ENCODE measurements at places on chromosomes 16 and 17.

- no peak for DNase-seq
These were observed 7.7 kb downstream of the FBXO47 start for GRCh38 chr17:38959508-38959907.

DNA sequence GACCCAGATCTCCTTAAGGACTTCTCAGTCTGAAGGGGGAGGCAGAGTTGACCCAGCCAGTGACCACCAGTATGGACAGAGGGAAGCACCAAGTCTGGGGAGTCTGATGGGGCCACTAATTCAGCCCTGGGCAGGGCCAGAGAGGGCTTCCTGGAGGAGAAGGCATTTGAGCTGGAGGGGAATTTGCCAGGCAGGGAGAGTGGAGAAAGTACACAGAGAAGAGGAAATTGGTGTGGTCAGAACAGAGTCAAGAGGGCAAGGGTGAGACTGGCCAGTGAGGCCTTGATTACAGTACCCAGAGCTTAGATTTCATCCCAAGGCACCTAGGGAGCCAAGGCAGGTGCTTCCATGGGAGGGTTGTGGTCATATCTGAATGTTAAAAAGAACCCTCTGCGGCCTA is 36.3 kb downstream of the MYO15A start:
- no peak for DNase-seq

DNA sequence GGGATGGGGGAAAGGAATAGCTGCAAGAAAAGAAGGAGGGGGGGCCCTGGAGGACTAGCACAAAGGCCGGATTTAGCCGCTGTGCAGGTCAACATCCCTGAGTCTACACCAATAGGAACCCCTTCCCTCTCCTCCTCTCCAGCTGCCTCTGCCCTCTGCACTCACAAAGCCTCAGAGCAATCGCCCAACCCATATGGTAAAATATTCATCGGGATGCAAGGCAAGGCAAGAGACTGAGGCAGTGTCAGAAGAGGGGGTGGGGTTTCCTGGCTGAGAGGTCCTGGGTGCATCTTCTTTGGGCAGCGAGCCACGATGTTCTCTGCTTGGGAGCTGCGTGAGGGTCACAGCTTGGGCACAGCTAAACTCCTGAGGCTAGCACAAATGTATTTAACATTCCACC is 115.5 kb upstream of the NLRP1 start:
- DNase-seq, result no peak

- DNase-seq, result no peak
These were observed 6.4 kb downstream of the DPEP1 start for GRCh38 chr16:89619840-89620239.

DNA sequence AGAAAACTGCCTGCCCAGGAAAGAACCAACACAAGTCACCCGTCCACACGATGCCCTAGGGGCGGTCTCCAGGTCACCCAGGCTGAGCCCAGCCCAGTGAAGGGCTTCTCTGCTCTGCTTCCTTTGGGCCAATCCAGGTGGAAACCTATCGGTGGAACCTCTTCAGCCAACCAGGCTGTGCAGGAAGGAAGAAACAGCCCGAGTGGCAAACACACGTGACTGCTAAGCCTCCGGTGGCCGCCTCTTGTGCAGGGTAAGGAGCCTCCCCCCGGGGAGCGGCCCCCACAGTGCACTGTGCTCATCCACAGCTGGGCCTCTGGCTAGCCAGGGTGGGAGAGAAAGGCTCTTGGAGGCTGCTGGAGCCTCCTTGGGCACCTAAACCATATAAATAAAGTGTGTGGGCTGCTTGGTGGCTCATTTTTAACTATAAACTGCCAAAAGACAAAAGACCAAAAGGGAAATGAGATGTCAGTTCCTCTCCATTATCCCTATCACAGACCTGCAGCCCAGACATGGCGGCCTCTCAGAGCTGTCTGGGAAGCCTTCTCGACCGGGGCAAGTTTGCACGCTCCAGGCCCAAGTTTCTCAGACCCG is 2.4 kb downstream of the RTN4RL1 start:
- DNase-seq, result peak; percentile 31

GRCh38 chr16:78437352-78437968 is 338.0 kb downstream of the WWOX start:
- peak; percentile 29 for DNase-seq

DNA sequence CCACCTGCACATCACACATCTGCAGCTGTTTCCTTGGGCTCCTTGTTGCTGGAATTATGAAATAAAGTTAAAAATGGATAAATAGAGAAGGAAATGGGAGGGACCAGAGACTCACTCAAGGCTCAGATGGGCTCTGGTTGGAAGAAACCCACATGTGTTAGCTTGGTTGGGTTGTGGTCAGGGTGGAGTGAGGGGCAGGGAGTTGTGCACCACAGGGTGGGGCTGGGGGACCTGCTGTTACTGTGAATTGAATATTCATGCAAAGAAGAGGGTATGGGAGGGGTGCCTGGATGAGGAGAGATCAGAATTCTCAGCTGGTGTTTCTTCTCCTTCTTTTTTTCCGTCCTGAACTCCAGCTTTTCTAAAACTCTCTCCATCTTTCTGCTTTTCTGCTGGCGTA is 320.7 kb downstream of the MAP2K4 start:
- DNase-seq, result no peak

GRCh38 chr16:2428051-2428783 is 1.0 kb upstream of the CCNF start:
- peak; percentile 66 for DNase-seq

DNA sequence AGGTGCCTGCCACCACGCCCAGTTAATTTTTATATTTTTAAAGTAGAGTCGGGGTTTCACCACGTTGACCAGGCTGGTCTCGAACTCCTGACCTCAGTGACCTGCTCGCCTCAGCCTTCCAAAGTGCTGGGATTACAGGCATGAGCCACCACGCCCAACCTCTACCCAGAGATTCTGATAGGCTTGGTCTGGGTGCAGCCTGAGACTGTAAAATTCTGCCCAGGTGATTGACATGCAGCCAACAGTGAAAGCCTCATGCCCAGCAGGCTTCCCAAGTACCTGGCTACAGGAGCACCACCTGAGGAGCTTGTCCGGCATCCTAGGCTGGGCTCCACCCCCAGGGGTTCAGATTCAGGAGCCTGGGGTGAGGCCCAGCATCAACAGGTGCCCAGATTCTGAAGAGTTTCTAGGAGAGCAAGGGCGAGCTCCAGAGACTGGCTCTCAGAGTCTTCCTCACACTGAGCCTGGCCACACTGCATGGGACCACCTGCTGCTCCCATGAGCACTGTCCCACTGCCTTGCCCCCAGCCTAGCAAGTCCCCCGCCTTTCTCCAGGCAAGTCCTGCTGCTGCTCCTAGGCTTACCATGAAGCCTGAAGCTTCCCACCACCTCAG is 16.6 kb downstream of the ZNF385C start:
- no peak for DNase-seq

DNA sequence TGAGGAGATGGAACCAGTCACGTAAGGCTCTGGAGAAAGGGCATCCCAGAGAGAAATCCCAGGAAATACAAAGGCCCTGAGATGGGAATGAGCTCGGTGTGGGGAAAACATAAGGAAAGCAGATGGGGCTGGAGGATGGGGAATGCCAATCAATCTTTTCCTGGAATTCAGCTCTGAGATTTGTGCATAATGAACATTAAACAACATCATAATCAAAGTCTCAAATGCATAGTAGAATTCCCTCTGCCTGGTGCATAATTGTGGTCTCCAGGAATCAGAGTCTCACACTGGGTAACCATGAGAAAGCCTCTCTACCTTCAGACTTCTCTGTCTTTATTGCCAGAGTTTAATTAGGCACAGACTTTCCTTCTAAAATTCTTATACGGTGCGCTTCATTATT is 30.8 kb downstream of the OTOA start:
- no peak for DNase-seq

- DNase-seq, result no peak
These were observed 118.8 kb downstream of the NLK start for GRCh38 chr17:28161311-28161710.

DNA sequence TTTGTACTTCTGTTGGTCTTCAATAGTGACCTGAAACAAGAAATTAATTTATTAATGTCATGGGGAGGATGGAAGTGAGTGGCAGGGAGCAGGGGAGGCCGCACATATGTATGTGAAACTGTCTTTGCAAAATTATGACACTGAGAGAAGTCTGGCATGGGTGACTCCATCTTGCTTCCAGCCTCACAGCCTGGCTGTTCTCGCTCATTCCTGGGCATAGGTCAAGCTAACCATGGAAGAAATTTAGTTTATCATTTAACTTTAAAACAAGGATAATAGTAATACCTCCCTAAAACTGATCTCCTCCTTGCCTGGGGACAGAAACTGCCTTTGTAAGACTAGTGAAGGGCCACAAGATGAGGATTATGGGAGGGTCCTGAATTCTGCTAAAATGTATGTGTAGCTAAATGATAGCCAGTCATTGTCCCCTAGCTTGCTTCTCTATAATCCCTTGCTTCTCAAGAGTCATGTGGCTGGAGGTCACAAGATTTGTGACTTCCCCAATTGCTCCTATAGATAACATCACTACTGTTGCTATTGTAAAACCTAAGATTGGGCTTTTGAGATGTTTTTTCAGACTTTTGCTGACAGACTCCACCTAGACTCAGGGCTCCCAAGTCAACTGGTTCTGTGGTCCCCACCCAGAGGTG is 126.0 kb downstream of the HS3ST3A1 start:
- DNase-seq, result no peak

DNA sequence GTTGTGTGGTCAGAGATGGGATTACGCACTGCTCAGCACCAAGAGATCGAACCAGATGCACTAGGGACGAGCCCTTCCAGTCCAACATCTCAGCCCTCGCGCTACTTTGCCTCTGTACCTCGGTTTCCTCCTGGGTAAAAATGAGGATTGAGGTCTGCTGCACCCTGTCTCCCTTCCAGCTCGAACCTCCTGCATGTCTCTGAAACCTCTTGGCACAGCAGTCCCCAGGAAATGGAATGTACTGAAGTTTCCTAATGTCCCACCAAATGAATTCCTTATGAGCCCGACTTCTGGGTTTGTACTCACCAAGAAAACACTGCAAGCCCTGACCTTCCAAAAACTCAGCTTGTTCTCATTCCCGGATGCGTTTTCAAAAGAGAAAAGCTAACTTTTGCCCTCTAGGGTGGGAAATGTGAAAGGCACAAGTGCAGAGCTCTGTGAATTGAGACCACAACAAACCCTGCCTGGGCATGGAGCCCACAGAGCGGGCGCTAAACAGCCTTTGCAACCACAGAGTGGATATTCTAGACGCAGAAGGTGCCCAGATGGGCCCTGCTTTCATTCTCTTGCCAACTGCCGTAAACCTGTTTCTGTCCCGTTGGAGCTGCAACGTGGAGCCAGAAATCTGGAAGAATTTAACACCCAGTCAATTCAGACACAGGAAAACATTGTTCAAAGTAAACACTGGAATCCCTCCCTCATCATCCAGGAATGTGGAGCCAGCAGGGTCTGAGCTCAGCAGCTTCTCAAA is 10.3 kb downstream of the CDRT4 start:
- no peak for DNase-seq

DNA sequence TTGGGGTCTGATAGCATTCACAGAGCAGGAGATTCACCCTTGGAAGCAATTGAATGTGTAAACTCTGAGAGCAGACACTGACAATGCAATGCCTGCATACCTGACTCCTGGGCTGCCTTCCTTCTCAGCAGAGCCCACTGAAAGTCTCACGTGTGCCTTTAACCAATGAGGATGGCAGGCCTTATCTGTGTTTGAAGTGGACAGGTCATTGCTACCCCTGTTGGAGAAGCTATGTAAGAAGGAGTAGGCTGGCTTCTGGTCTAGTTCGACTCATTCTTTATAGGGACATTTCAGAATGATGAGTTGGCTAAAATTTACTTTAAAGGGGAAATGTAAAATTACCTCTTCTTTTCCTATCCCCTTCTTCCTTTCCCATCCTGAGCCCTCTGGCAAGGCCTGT is 446.3 kb downstream of the SLC39A11 start:
- DNase-seq, result no peak

DNA sequence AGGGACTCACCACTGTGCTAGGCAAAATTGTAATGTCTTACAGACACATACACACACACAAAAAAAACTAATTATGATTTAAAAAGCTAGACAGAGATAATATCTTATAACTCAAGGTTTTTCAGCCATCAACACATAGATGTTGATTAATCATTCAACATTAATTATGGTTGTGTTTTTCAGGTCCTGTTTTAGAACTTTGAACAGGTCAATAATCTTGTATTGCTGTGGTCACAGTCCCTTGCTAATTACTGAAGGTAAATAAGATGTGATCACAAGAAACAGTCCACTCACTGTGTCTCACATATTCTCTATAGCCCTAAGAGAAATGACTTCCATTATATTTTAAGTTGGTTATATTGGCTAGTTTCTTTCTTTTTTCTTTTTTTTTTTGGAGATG is 32.4 kb upstream of the TENT4B start:
- DNase-seq, result no peak

DNA sequence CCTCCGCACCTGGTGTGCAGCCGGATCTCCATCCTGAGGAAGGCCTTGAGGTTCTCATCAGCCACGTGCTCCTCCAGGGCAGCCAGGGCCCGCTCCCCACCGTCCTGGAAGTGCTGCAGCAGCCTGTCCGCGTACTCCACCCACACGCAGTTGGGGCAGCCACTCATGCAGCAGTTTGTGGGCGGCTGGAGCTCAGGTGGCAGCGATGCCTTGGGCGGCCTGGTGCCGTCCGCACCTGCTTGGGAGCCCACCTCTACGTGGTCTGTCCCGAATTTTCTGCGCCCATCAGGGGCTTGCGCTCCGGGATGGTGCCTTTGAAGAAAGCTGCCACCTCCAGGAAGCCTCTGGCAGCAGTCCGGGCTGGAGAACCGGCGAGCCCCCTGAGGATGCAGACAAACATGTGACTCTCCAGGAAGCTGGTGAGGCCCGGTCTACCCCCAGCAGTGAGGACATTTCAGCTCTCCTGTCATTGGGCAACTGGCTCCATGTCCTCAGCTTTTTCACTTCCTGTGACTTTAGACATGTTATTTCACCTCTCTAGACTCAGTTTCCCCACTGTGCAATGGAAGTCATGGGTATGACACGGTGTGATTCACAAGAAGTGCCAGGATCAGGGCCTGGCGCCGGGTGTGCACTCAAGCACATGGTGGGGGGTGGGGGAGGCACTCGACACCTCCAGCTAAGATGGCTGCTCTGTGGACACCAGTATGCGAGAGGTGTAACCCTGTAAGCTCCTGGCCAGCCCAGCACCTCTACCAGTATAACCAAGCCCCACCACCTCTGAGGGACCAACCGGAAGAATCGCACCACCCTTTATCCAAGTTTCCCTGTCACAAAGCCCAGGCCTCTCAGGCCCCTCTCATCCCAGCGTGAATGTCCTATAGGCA is 957 bp downstream of the OXLD1 start:
- peak; percentile 51 for DNase-seq
